Aorta (tissue), 5 donors: ENCODE measurements at places on chromosomes 16 and 17. TPM values are rescaled to one million over a fixed set of nuclear protein-coding genes. Genes with fewer than 3 reads are reported as not detected.

- DNase-seq, result no peak
- peak overlapping the region; percentile 94 for H3K4me3 ChIP-seq
- no peaks in the 10 kb centered on the region for H3K4me1 ChIP-seq
- no peaks in the 10 kb centered on the region for H3K36me3 ChIP-seq
- peak overlapping the region; percentile 90 for H3K27ac ChIP-seq
These were observed 932 bp downstream of the ZNF267 start for GRCh38 chr16:31874366-31875111.

DNA sequence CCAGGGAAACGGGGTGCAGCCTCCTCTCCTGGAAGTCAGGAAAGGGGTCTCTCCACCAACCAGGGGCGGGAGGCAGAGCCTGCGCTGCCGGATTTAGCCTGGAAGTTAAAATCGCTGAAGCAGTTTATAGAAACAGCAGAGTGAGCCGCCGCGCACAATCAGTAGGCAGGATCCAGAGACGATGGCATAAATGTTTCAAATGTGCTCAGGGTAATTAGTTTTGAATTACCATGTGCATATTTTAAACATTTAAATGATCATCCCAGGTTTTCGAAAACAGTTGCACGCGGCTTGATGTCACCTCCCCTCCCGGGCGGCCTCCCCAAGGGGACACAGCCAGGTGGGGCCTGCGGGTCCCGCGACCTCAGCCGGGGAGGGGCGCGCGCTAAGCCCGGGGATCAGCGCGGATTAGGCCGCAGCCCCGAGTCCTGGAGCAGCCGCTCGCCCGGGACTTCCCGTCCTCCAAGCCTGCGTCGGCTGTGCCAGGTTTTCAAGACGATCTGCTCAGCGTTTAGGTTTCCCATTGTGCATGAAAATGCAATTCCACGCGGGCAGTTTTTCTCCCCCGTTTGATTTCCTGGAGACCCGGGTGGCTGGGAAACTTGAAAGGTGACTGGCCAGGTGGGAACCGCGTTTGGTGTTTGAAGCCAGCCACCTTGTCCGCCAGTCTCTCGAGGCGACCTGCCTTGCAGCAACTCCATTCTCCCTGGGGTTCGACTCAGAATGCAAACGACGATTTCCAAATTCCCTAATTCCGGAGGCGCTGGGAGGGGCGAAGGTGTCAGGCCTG lies 78.3 kb downstream of the RPA1 start:
- H3K36me3 ChIP-seq, result no peaks in the 10 kb centered on the region
- H3K4me1 ChIP-seq, result no peaks in the 10 kb centered on the region
- H3K27ac ChIP-seq, result no peak overlapping the region
- DNase-seq, result no peak

- H3K27ac ChIP-seq, result no peak overlapping the region
- DNase-seq, result no peak
- no peaks in the 10 kb centered on the region for H3K36me3 ChIP-seq
- no peaks in the 10 kb centered on the region for H3K4me1 ChIP-seq
- no peak overlapping the region for H3K4me3 ChIP-seq
- no peaks in the 10 kb centered on the region for H3K27me3 ChIP-seq
These were observed 204.5 kb downstream of the GSG1L start for GRCh38 chr16:27859020-27859419.

Gene ACE
- total RNA-seq, result 6.6 TPM

- DNase-seq, result peak; percentile 17
- no peak overlapping the region for H3K4me3 ChIP-seq
- no peaks in the 10 kb centered on the region for H3K27me3 ChIP-seq
- H3K4me1 ChIP-seq, result no peaks in the 10 kb centered on the region
- H3K36me3 ChIP-seq, result no peaks in the 10 kb centered on the region
- H3K27ac ChIP-seq, result no peak overlapping the region
These were observed 300.1 kb downstream of the FOXL1 start for GRCh38 chr16:86878236-86879080.

DNA sequence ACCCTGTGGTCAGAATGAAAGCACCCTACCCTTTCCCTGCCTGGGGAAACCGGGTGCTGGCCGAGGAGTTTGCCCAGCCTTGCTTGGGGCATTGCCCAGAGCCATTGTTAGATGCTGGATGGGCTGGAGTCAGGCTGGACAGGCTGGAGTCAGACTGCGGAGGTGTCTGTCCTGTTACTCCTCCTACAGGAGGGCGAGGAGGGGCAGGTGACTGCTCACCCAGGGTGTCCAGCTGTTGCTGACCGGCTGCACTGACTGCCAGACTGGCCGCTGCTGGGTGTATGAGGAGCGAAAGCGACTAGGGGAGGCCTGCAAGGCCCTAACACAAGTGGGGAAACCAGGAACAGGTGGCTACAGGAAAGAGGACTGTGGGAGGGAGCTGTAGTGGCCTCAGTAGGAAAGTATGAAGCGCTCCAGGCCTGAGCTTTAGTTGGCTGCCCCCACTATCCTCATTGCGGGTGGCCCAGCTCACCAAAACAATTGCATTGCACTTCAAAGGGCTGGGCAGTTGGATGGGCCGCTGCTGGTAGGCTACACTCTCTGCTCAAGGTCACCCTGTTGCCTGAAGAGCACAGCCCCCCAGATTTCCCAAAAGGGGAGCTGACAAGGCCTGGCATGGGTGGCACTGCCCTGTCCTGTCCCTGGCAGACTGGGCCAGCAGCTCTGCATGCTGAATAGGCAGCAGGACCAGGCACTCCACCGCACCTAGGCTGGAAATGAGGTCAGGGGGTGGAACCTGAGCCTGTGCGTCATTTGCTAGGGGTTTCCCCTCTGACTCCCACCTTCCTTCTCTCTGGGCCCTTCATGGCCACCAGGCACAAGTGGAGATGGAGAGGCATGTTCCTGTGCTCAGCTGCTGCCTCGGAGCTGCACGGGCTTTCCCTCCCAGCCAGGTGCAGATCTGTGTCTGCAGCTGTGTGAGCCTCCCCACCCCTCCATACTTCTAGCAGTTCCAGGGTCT lies 18.4 kb downstream of the LDHD start:
- H3K27ac ChIP-seq, result no peak overlapping the region
- no peaks in the 10 kb centered on the region for H3K27me3 ChIP-seq
- H3K4me3 ChIP-seq, result no peak overlapping the region
- DNase-seq, result no peak
- H3K4me1 ChIP-seq, result no peaks in the 10 kb centered on the region
